ENCODE measurements at places on chromosomes 3 and 15. TPM values are rescaled to one million over a fixed set of nuclear protein-coding genes. Genes with fewer than 3 reads are reported as not detected.

Gene CD200
- 0.44 TPM for total RNA-seq

DNA sequence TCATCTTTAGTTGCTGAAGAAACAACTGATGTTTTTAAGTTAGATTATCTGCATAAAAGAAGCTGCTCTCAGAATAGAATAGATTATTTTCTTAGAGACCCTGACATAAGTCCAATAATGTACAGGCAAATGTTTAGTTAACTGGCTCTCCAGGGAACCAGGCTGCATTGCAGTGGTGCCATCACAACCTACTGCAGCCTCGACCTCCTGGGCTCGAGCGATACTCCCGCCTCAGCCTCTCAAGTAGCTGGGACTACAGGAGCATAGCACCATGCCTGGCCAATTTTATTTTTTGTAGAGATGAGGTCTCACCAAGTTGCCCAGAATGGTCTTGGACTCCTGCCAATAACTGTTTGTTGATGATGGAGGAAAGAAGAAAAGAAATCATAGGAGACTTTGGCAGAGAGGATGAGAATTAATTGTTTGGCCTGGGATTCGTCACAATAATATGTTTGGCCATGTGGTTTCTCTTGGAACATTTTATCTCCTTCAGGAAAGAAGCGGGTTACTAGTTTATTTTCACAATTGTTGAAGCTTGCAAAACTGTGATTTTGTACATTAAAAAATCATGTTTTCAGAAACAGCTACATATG lies 429.2 kb downstream of the CADM2 start:
- no peak for DNase-seq

Gene STIMATE
- total RNA-seq = 12.0 TPM

Gene SKOR1
- total RNA-seq = 0.17 TPM

DNA sequence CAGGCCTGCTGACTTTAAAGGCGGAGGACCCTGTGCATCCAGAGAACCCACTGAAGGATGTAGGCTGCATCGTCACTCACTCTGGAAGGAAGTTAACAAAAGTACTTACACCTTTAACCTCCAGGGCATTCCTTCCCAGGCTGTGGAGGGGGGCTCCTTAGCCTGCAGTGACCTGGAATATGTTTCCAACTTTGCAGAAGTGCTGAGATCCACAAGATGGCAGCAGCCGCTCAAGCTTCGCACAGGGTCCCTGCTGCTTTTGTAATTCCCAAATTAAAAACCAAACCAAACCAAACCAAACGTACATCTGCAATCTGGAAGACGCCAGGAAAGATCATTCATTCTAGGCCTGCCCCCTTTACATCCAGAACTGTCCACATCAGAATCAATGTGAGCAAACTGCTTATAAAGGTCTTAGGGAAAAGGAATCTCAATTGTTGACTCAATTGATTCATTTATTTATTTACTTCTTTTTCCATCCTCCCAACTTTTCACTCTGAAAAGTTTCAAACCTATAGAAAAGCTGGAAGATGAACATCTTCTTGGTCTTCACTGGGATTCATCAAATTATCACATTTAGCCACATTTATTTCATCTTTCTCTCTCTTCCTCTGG lies 70.5 kb upstream of the KLHL25 start:
- DNase-seq = peak; percentile 46

GRCh38 chr3:14991818-14992612 lies 44.6 kb downstream of the NR2C2 start:
- no peak for DNase-seq

DNA sequence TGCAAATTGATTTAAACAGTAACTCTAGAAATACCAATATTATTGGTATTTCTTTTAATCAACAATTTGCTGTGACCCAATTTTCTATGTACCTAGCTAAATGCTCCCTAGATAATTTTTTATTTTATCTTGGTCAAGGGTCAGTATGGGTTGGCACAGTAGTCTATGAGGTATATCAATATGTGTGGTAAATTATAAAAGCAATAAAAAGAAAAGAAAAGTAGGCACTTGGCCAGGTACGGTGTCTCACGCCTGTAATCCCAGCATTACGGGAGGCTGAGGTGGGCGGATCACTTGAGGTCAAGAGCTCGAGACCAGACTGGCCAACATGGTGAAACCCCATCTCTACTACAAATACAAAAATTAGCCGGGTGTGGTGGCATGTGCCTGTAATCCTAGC lies 34.0 kb upstream of the STIMATE start:
- DNase-seq = no peak

GRCh38 chr3:133606902-133607301 lies 33.4 kb downstream of the CDV3 start:
- DNase-seq = no peak

DNA sequence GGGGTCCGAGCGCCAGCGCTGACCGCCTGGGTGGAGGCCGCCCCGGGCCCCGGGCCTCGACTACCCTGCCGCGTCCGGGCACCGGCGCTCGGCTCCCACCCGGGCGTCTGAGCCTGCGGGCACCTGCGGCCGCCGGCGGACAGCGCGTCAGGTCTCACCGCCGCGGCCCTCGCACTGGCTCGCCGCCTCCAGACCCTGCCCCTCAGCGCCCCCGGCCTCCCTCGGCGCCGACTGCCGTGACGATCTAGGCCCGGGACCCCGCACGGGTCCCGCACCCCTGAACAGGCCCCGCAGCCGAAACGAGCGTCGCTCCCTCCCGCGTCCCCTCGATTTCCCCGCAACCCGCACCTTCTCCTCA lies 297 bp downstream of the PRC1 start:
- DNase-seq = no peak

Gene SERINC4
- total RNA-seq = not detected

Gene SCG5
- total RNA-seq = 4.0 TPM

DNA sequence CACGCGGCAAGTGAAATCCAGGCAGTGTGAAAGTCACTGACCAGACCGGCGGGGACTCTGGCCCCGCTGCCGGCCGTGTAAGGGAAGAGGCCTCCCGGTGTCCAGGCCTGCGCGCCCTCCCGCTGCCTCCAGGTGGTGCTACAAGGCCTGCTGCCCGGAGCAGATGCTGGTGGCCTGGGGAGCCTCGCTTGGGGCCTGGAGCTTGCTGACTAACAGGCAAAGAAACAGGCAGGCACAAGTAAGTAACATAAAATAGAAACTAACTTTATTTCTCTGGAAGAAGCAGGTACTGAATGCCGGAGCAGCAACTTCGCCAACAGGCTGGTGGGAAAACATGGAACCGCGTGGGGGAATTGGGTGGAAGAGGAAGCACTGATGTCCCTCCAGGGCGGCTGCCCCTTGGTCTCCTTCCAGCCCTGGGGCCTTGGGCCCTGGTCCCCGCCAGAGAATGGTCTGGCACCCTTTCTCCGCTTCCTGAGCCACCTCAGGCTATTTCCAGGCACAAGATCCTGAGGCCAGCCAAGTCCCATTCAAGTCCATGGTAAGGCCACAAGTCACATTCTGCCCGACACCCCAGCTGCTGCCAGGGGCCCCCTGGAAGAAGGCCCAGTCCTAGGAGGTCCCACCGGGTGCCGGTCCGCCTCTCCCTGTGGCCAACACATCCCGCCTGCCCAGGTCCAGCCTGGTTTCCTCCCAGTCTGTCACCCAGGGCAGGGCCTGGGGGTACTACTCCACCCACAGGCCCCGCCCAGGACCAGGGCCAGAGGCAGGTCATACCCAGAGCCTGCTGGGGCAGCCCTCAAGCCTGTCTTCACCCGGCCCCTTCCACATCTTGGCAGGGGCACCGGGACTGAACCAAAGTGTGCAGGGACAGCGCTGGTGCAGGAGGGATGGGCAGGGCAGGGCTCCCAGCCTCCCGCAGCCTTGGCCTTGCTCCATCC lies 45.0 kb downstream of the TNK2 start:
- DNase-seq = peak; percentile 86

Gene SAMD7
- not detected for total RNA-seq

DNA sequence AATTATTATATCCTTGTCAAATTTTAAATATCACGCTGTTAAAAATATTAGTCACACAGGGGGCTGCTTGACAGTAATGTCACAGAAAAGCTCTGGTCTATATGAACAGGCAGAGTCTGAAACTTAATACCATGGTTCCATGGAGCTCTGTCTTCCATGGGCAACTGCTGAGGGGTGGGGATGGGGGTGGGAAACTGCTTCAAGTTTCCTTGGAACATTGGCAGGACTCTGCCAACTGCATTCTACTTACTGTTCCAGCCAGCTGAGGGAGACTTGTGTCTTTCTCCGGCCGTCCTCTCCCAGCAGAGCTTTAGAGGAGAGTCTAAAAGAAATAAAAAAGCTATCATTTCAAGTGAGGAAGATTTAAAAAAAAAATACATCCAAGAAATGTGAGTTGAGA lies 348.7 kb downstream of the ZIC1 start:
- no peak for DNase-seq

- peak; percentile 9 for DNase-seq
Measured at GRCh38 chr3:73547427-73548248, 77.1 kb downstream of the PDZRN3 start.

- DNase-seq = no peak
Measured at GRCh38 chr3:27714692-27715453, 7.2 kb downstream of the EOMES start.

GRCh38 chr3:62084558-62084957 lies 288.8 kb downstream of the FEZF2 start:
- peak; percentile 60 for DNase-seq

DNA sequence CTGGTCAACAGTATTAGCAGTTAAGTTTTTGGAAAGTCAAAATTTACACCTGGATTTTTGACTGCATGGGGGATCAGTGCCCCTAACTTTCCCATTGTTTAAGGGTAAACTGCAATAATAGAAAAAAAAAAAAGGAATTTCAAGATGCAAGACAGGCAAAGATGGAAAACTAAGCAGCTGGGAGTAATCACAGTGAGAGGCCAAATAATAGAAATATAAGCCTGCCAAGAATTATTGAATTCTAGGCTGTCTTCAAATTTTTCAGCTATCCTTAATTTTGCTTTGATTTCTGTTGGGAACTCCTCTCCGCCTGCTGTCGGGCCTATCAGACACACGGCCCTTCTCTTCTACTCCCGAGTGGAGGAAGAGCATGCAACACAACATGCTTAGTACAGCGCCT lies 215.5 kb upstream of the LMCD1 start:
- no peak for DNase-seq

- no peak for DNase-seq
Measured at GRCh38 chr3:154759966-154760365, 320.2 kb upstream of the MME start.

DNA sequence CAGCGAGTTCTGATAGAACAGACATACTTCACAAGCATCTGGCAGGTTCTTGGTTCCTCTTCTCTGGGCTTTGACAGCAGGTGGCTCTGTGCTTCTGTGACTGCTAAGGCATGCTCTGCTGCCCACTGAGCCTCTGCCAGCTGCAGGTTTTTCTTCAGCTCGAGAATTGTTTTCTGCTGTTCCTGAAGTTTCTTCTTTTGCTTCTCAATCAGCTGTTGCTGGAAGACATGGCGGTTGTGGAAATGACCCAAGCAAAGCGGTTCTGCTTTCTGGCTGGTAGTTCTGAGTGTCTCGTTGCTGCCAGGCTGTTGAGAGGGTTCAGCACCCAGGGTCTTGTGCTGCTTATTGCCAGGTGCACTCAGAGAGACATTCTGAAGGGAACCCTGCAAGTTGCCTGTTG lies 50.8 kb downstream of the CCDC191 start:
- DNase-seq = no peak

Gene ZNF774
- total RNA-seq = 2.6 TPM

- no peak for DNase-seq
Measured at GRCh38 chr3:52845157-52845556, 10.3 kb upstream of the MUSTN1 start.

Data from MCF 10A (cell line).